NCI-H510A (cell line): ENCODE measurements at places on chromosomes 12 and 14.

DNA sequence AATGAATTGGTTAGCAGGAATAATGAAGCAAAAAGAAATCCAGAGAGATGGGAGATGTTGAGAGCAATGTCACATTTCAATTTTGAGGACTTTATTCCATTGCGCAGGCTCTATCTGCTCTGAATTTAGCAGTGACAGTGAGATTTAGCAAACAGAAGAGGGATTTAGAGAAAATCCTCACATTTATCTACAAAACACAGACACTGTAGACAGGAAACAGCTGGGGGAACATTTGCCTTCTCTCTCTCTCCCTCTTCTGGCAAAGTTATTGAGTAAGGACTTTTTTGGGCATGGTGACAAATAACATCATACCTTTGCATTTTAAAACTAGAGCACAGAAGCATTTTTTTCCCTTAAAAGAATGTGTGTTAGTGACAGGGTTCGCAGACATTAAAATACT, at the start of gene IGF1:
IGF1 (minus strand) TSS at position 158 of the 400 bp plus-strand sequence. CDS start 182 bp downstream, outside the sequence.
- DNase-seq: no peak

DNA sequence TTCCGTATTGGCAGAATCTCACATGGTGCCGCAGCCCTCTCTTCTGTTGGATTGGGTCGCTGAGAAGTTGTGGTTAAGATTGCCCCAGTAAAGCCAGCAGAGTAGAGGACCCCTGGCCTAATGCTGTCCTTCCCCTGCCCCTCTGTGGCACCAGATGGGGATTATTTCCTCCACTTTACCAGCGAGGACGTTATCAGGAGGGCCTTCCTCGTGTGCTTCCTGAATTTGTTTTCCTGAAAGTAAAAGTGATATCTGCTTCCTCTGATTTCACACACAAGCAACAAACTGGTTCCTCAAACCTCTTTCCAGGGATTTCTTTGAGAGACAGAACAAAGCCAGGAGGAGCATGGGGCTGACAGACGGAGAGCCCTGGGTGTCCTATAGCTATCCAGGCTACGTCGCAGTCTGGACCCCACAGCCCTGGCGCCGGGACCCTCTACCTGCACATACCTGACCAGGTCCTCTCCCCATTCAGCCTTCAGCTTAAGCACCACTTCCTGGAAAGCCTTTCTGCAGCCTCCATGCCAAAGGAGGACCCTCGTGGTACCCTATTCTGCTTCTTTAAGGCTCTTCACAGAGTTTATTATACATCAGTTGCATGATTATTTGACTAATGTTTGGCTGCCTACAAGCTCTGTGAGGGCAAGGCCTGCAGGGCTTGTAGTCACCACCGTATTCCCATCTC, 314.8 kb upstream of the FKBP4 start:
- DNase-seq: no peak

DNA sequence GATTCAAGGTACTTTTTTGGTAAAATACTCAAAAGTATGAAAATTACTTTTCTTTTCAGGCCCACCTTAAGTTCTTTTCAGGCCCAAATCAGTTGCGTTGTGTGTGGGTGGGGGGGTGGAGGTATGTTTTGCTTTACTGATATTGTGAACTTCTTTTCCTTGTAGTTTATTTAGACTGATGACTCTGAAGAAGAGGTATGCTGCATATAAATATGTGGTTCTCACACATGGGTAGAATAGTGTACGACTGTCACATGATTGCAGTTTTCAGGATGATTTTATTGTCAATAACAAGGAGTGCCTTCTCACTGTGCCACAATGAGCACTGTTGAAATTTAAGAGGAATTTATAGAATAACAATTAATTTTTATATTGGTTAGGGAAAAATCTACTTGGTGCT, 166.6 kb upstream of the ATP2B1 start:
- DNase-seq: no peak

- peak; percentile 9 for DNase-seq
Observed at GRCh38 chr12:79886917-79887519, 47.9 kb downstream of the PPP1R12A start.

GRCh38 chr14:105083926-105084685, 18.9 kb upstream of the GPR132 start:
- DNase-seq: no peak

- no peak for DNase-seq
Observed at GRCh38 chr14:30938617-30939016, 64.3 kb downstream of the COCH start.

DNA sequence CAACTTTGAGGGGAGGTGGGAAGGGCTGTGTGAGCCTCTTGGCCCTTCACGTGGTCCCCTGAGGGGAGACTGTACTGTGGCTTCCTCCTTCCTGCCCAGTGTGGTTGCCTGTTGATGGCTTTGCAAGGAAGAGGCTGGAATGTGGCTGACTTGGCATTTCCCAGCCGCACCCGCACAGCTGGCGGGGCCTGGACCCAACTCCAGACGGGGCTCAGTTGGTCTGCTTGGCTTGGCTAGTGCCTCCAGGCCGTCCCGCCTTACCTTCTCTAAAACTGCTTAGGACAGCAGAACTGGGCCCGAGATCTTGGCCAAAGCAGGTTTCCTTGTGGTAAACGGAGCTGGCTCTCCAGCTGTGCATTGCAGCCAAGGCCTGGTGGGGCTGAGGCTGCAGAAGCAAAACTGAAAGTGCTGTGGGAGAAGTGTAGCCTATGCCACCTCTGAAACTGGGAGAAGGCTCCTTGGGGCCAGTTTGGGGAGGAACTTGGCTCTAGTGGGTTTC, 139.5 kb downstream of the SMOC1 start:
- no peak for DNase-seq

GRCh38 chr14:32710731-32711680, 227.7 kb upstream of the NPAS3 start:
- DNase-seq: peak; percentile 17

DNA sequence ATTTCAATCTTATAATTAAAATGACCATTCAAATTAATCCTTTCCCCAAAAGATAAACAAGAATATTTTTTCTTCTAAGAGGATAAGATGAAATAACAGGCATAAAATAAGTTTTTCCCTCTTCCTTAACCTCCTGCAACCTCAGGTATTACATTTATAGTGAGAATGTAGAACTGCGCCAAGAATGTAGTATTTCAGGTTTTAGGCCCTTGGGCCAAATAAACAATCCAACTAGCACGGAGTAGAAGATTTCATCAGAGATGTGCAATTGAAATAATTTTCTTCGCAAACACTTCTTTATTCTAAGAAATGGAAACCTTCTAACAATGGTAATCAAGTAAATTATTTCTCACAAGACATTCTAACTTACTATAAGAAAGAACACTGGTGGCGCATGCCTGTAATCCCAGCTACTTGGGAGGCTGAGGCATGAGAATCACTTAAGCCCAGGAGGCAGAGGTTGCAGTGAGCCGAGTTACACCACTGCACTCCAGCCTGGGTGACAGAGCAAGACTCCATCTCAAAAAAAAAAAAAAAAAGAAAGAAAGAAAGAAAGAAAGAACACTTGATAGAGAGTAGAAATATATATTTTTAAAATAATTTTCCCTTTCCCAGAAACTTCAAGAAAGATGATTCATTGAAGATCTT, 100.8 kb downstream of the TAOK3 start:
- no peak for DNase-seq

DNA sequence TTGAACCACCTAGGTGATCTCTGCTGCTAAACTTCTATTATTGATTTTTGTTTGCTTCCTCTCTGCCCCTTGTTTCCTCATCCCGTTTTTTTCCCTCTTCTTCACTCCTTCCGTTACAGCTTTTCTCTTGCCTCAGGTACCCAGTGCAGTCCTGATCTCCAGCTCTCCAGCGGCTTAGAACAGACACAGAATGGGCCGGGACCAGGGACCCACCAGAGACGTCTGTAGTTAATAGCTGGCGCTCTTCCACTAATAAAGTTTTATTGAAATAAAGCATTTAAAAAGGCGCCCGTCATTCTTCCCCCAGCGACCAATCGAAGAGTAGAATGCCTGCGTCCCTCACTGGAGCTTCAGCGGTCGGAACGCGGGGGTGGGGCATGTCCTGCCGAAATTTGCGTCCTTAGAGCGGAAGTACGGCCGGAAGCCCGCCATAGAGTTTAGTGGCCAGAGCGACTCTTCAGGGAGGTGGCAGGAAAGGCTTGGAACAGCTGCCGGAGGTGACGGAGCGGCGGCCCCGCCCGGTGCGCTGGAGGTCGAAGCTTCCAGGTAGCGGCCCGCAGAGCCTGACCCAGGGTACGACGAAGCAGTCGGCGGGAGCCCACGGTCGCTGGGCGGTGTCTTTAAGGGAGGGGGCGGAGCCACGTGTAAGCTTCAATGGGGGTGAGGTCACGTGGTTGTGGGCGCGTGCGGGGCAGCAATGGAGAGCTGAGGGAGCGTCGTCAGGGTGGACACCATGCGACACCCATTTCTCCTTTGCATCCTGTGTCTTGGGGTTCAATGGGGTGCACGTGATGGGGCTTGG, at the start of gene COPS7A:
COPS7A (plus strand) TSS at position 440 of the 802 bp plus-strand sequence. CDS start 611 bp downstream, outside the sequence.
- peak; percentile 96 for DNase-seq

DNA sequence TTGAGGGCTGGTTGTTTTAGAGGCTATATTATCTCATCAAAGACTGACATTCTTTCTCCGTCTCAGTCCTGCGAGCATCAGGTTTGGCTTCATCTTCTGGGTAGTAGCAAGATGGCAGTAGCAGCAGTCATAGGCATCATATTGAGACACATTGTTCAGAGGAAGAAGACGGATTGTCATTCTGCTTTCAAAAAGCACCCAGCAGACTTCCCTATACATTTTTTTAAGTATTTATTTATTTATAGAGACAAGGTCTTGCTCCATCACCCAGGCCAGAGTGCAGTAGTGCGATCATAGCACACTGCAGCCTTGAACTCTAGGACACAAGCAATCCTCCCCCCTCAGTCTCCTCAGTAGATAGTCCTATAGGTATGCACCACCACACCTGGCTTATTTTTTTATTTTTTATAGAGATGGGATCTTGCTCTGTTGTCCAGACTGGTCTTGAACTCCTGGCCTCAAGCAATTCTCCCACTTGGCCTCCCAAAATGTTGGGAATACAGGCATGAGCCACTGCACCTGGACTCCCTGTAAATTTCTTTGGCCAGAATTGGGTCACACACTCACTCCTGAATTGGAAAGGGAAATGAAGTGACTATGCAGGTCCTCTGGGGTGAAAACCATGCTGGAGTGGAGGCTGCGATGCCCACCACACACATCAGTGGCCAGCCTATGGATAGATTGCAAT, 125.4 kb downstream of the SLC38A6 start:
- DNase-seq: no peak

DNA sequence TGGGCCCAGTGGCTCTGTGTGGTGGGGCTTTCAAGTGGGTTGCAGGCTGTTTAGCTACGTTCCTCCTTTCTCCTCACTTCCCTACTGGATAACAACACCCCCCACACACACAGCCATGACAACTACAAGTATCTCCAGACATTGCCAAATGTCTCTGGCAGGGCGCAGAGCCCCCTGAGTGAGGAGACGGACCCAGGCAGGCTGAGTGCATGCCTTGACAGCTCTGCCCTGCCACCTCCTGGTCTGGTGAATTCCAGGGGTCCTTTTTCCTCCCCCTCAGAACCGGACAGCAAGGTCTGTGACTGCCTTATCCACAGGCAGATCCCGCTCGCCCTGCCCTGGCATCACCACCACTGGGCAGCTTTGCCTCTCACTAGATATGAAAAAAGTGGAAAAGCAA, 276.5 kb downstream of the TMEM132C start:
- DNase-seq: no peak

GRCh38 chr12:1213618-1214205, 222.7 kb downstream of the ERC1 start:
- DNase-seq: no peak

GRCh38 chr14:52061390-52061789, 7.5 kb downstream of the NID2 start:
- DNase-seq: no peak

- no peak for DNase-seq
Observed at GRCh38 chr12:127629066-127629820, 637.7 kb upstream of the TMEM132C start.

DNA sequence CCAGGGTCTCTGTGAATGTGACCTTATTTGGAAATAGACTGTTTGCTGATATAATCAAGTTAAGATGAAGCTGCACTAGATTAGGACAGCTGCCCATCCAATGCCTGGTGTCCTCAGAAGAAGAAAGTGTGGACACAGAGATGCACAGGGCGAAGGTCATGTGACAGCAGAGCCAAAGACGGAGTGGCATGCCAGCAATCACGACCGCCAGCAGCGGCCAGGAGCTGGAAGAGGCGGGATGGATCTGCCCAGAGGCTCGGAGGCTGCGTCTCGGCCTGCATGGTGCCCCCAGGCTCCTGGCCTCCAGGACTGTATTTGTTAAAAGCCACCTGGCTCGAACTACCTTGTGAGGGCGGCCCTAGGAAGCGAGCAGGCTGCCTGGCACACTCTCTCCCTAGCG, 76.5 kb downstream of the RFLNA start:
- DNase-seq: no peak

- DNase-seq: no peak
Observed at GRCh38 chr12:108832730-108833354, 24.5 kb downstream of the SSH1 start.

DNA sequence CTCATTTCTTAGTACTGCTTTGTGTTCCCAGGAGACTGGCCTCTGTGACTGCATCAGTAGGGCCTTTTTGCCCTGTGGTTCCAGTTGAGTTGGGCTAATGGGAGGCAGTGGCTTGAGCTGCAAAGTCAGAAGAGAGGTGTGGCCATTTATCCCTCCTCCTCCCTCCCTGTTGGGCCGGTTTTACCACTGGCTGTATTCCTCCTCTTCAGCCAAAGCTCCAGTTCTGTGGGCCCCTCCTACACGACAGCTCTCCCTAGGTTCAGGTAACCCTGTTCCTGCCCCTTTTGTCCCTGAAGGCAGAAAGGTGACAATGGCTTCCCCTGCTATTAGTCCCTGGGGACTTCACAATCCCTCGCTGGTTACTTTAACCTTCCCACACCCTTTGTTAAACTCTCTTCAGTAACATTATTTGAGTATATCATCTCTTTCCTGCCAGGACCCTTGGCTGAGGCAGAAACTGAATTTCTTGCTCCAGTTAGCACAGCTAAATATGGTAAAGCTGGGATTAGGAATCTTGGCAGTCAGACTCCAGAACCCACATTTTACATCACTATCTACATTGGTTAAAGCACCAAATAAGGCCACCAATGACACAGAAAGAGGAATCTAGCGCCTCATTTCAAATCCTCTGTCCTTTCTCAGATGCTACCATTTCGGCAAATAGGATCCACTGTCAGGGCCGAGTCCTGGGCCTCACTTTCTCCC, 121.9 kb upstream of the SLC35F4 start:
- DNase-seq: no peak

DNA sequence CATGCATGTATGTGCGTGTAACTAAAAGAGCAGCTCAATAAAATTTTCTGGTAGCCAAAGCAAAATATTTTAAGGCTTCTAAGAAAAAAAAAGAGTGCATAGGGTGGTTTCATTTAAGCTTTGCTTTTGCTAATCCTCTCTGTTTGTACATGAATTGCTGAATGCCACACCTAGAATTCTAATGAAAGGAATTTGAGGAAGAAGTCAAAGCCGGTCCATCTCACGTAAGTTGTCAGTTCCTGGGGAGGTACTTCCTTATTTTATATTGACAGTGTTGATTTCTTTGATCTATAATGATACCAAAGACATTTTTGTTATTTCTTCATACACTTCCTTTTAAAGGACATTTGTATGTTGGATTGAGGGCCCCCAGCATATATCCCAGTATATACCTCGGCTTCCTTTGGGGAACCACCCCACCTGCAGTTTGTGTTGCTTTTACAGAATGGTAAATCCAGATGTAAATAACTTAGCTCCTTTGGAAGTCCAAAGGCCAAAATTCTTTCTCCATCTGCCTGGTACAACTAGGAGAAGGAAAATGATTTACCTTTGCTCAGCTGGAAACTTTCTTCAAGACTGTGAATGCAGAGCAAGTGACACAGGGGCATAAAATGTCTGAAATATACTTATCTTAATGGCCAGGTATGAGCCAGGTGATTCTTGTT, 420.9 kb upstream of the ATP2B1 start:
- no peak for DNase-seq
